ENCODE measurements at places on chromosomes 16 and 17. TPM values are rescaled to one million over a fixed set of nuclear protein-coding genes. Genes with fewer than 3 reads are reported as not detected.
A peak's percentile ranks its signal among the peaks of the same experiment; 100 is the strongest.

DNA sequence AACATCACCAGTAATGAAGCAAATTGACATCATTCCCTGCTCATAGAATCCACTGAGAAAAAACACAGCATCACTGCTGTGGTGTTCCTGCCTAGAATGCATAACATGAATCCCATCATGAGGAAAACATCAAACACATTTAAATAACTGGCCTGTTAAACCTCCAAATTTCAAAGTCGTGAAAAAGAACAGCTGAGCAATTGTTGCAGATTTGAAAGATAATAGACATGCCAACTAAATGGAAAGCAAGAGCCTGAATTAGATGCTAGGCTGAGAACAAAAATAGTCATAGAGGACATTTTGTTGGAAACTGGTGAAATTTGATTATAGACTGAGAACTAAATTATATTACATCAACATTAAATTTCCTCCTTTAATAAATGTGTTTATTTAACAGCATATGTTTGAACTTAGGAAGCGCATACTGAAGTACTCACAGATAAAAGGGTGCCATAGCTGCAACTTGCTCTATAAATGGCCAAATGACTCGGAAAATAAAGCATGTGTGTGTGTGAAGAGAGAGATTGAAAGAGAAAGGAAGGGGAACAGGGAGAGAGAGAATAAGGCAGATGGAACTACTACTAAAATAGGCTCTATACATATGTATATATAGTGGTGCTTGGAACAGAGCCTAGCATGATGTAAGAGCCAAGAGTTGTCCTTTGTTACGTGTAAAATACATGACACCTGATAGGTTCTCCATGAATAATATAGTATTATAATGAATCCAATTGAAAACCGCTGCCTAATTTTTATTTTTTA, 305.0 kb upstream of the MON1B start:
- peaks cover 9% of the 10 kb centered on the region for H3K4me1 ChIP-seq
- no peaks in the 10 kb centered on the region for H3K36me3 ChIP-seq
- no peaks in the 10 kb centered on the region for H3K27me3 ChIP-seq
- H3K27ac ChIP-seq: no peak overlapping the region
- no peak overlapping the region for H3K4me3 ChIP-seq

GRCh38 chr16:28504707-28505404, 1.8 kb downstream of the IL27 start:
- no peak for DNase-seq
- peaks cover 5% of the 10 kb centered on the region for H3K4me1 ChIP-seq
- H3K36me3 ChIP-seq: no peaks in the 10 kb centered on the region
- H3K27me3 ChIP-seq: no peaks in the 10 kb centered on the region
- no peak overlapping the region for H3K4me3 ChIP-seq

DNA sequence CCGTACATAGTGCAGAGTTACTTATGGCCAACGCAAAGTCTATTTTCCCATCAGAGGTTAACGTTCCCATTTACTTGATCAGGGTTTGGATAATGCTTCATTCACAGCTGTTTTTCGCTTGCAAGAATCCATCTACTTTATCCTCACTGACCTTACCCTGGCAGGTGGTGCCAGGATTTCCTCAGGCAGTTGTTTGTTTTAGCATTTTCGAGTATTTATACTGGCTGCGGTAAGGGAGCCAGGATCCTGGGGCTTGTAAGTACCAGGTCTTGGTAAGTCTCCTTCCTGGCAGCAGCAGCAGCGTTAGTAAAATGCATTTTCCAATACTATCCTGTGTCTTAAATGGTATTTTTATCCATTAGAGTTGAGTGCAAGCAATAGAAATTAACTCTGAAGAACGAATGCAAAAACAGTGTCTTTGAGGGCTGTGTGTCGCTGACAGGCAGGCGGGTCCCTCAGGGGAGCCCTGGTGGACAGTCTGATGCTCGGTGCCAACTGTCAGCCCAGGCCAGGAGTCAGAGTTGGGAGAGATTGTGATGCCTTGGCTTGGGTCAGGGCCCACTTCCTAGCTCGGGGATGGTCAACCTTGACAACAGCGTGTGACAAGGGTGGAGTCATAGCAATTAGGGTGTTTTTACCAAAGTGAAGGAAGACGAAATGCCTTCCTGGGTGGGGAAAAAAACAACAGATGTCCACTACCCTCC, 92.4 kb upstream of the HSBP1 start:
- H3K27ac ChIP-seq: no peak overlapping the region
- H3K36me3 ChIP-seq: no peaks in the 10 kb centered on the region
- H3K4me3 ChIP-seq: no peak overlapping the region
- H3K27me3 ChIP-seq: no peaks in the 10 kb centered on the region

DNA sequence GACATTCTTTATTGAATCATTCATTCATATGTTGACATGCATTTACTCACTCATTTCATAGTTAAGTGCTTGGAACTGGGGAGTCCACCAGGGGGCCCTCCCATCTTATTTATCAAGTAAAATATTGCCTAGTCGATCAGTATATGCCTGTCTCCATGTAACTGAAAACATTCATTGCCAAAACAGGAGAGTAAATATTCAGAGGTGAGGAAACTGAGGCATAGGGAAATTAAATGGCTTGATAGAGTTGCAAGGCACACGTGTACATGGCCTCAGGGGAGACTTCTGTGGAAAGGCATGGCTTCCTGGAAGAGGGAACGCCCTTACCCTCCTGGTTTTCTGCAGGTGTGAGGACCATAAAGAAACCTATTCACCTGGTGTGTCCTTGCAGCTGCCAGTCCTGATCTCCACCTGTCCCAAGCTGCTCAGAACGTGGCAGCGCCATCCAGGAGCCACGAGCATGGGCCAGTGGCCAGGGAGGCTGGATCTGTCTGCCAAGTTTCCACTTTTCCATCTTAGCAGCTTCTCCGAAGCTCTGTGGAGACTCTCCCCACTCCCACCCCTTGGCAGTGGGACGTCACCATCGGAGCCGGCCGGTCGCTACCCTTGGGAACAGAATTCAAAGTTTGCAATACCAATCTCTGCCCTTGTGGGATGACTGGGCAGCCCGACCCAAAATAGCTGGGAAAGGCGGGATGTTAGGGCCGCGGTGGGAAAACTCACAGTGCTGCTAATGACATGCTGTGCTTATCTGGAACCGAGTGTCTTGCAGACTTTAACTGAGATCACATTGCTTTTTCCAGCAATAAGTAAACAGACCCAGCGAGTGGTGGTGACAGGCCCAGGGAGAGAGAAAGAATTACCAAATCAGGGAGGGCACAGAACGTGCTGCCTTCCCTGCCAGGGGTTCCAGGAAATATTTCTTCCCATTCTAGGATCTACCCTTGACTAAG, 4.1 kb upstream of the C1QTNF1 start:
- peaks cover 51% of the 10 kb centered on the region for H3K4me1 ChIP-seq
- peak overlapping the region; percentile 71 for H3K27ac ChIP-seq
- no peaks in the 10 kb centered on the region for H3K36me3 ChIP-seq
- DNase-seq: peak; percentile 75

GRCh38 chr17:47719411-47720152, 13.5 kb upstream of the TBX21 start:
- H3K4me3 ChIP-seq: no peak overlapping the region
- H3K4me1 ChIP-seq: peaks cover 8% of the 10 kb centered on the region
- no peak for DNase-seq
- no peak overlapping the region for H3K27ac ChIP-seq
- no peaks in the 10 kb centered on the region for H3K36me3 ChIP-seq

DNA sequence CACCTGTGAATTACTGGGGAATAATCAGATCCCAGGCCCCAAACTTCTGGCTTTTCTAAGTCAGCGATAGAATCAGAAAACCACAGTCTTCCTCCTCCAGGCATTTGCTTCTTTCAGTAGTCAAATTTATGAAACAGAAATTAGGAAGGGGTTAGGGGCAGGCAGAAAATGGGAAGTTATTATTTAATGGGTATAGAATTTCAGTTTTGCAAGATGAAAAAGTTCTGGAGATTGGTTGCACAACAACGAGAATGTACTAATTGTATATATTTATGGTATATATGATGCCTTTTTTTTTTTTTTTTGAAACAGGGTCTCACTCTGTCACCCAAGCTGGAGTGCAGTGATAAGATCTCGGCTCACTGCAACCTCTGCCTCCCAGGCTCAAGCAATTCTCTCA, 23.5 kb downstream of the ORC6 start:
- no peak for DNase-seq
- H3K27ac ChIP-seq: no peak overlapping the region
- H3K27me3 ChIP-seq: no peaks in the 10 kb centered on the region
- no peaks in the 10 kb centered on the region for H3K4me1 ChIP-seq
- no peaks in the 10 kb centered on the region for H3K36me3 ChIP-seq

GRCh38 chr16:68948230-68948910, 105.0 kb downstream of the TANGO6 start:
- no peaks in the 10 kb centered on the region for H3K36me3 ChIP-seq
- no peak overlapping the region for H3K27ac ChIP-seq

Gene PPP1R1B
- total RNA-seq: 75.8 TPM

DNA sequence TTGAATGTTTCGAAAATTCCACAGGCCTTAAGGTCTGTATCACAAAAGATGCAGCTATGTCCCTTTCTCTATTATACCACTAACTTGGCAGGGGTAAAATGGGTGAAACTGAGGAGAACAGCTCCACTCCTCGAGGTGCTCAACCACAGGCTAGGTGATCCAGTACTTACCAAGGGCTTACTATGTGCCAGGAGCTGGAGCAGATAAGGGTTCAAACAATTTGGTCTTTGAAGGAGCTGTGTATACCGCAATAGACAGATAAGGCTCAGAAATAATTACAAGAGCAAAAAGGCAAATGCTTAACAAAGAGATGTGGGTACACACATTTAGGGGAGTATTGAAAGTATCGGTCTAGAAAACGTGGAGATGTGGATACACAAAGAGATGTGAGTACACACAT, 1.5 kb downstream of the XPO6 start:
- DNase-seq: no peak

Gene OTOP2
- not detected for total RNA-seq
